ENCODE measurements at places on chromosomes 2 and 18. TPM values are rescaled to one million over a fixed set of nuclear protein-coding genes. Genes with fewer than 3 reads are reported as not detected.

SCN9A gene
- not detected for total RNA-seq

ESCO1 gene
- total RNA-seq: 37.7 TPM

IL36B gene
- not detected for total RNA-seq

ZNF532 gene
- total RNA-seq: 25.1 TPM

REG3A gene
- not detected for total RNA-seq

WNT6 gene
- total RNA-seq: 0.74 TPM

RFX8 gene
- total RNA-seq: not detected
